ENCODE measurements at places on chromosomes 5 and 9.

GRCh38 chr9:132230605-132231004 is 68.7 kb downstream of the NTNG2 start:
- no peak for DNase-seq

GRCh38 chr9:108761655-108762347 is 94.0 kb downstream of the ACTL7B start:
- DNase-seq: peak; percentile 83

DNA sequence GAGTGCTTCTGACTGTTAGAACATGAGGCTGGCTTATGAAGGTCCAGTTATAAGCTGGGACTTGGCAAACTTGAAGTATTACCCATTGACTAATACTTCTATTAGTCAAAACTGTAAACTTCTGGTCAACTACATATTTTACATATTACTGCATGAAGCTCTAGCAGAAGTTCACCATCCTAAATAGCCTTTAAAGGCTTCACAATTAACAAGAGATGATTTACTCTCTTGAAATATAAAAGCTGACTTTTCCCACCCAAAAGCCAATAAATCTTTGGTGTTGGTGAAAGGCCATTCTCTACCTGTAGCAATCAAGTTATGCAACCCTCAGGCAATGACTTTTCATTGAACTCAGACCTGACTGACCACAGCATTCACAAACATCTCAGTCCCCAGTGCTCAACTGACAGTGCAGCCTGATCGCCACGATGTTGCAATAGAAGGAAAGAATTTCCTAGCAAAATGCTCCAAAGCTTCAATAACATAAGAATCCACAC is 345.6 kb downstream of the EBF1 start:
- DNase-seq: no peak

DNA sequence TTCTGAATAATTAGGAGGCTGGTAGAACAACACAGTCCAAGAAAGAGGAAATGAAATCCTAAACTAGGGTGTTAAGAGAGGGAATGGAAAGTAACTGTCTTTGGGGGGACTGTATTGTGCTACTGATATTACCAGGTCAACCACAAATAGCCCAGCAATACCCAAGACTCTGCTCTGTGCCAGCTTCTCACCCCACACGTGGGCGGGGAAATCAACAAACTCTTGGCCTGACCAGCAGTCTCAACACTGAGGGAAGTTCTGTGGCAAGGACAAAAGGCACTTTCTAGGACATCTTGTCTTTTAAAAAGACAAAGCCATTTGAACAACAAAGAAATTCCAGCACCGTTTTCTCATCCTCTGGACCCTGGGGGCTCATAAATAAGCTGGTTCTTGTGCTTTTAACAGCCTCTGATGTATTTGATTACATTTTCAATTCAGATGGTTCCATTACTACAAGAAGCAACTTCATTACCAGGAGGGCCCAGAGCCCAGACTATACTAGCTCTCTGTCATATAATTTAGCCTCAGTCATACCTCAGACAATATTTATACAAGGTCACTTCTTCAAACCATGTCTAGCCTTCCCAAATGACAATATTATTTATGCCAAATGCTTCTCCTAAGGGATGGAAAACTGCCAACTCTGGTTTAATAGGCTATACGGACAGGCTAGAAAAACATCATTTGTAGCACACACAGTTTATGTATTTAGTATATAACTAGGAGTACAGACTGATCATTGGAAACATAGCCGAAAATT is 297.8 kb downstream of the CWC27 start:
- no peak for DNase-seq

DNA sequence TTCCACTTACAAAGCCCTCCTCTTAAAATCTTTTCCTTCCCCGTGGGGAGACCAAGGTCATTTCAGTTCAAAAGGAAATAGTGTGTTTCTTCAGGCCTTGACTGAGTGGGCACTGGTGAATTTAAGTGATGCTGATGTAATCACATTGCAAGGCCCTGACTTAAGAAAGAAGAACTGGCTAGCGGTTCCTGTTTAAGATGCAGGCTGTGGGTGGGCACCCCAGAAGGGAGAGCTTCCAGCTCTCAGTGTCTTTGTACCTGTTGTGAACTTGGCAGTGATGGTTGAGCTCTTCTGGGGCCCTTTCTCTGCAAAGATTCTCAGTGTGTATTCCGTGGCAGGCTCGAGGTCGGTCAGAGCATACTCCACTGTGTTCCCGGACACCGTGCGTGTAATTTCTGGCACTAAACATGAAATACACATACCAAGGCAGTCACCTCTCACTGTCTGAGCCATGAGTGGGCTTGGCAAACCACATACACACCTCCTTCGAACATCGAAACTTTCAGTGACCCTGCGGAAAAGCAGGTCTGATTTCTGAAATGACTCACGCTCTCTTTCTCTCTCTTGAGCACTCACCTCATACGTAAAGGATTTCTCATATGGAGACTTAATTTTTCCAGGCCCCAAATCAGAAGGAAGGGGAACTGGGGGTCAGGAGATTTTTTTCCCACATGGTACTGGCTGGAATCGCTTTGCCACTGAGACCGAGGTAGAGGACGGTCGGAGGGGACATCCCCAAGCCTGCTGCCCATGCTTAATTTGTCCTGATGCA is 81.9 kb downstream of the TNC start:
- DNase-seq: peak; percentile 41

- DNase-seq: no peak
Measured at GRCh38 chr5:127762412-127762811, 59.2 kb downstream of the CCDC192 start.

DNA sequence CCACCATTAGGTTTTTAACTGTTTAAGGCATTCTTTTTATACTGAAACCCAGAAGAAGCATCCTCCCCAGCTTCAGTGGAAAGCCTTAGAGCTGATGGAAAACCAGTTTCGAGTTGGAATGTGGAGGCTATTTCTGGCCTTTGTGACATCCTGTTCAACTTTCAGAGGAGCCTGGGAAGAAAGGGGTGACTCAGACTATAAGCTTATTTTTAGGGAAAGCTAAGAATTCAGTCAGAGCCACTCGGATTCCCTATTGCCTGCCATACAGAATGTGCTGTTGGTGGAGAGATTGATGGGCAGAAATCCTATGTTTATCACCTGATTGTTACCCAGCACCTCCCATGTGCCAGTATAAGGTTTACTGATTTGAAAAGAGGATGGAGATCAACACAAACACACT is 19.8 kb downstream of the PALM2AKAP2 start:
- no peak for DNase-seq

DNA sequence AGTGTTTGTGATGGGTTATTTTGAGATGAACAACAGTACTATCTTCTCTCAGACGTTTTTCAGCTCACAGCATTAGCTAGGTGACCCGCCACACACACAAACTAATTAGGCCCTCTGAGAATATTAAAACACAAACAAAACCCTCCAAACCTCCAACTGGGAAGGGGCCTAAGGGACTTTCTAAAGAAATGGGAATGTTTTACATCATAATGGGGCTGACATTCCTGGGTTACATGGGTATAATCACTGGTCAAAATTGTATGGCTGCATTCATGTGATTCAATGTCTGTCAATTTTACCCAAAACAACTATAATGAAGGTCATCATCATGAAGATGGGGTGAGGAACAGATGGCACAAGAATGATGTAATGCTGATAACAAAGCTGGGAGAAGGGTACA is 59.6 kb downstream of the SPTLC1 start:
- no peak for DNase-seq

- no peak for DNase-seq
Measured at GRCh38 chr5:138942861-138943260, 67.7 kb upstream of the LRRTM2 start.

- no peak for DNase-seq
Measured at GRCh38 chr5:132557478-132558172, 848 bp downstream of the RAD50 start.

- DNase-seq: no peak
Measured at GRCh38 chr5:55988979-55989638, 5.7 kb downstream of the IL6ST start.

DNA sequence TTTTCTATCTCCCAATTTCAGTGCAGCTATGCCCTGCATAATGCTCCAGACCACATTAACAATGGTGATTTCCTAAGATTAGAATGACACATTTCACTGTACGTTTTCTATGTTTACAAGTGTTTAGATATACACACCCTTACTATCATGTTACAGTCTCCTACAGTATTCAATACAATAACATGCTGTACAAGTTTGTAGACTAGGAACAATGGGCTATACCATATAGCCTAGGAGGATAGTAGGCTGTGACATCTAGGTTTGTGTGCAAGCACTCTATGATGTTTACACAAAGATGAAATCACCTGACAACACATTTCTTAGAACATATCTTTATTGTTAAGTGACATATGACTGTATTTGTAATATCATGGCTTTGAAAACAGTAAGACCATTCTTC is 1435.6 kb upstream of the NUDT12 start:
- DNase-seq: no peak

DNA sequence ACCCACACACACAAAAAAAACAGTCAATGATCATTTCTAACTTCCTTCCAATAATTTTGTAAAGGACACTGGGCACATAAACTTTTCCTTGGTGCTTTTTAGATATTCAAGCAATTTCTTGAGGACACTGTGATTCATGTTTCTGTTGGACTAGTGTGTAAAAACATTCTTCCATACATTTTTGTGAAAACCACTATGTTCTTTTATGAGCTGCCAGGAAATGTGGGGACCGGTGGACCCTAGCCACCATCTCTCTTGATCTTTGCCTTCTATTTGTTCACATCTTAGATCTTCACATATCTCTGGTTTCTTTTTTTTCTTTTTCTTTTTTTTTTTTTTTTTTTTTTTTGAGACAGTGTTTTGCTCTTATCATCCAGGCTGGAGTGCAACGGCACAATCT is 287.4 kb downstream of the GLIS3 start:
- no peak for DNase-seq

GRCh38 chr9:81560851-81561732 is 128.3 kb downstream of the TLE1 start:
- DNase-seq: no peak

DNA sequence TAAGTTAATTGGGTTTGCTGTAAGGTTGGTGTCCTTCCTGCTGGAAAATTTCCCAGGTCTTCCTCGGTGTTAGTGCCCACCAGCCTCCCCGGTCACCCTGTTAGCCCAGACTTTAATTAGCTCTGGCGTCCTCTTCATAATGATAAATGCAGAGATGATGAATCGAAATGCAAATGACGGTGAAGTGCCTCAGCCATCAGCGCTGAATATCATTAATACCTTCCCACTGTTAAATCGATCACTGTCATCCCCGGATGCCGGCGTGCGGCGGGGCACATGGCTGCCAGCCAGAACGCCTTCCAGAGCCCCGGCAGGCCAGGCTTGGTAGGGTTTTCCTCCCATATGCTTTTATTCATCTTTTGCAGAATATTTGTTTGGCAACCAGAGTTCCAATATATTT is 204.5 kb downstream of the IRX2 start:
- no peak for DNase-seq

GRCh38 chr9:2291980-2292704 is 277.0 kb downstream of the SMARCA2 start:
- DNase-seq: peak; percentile 92

DNA sequence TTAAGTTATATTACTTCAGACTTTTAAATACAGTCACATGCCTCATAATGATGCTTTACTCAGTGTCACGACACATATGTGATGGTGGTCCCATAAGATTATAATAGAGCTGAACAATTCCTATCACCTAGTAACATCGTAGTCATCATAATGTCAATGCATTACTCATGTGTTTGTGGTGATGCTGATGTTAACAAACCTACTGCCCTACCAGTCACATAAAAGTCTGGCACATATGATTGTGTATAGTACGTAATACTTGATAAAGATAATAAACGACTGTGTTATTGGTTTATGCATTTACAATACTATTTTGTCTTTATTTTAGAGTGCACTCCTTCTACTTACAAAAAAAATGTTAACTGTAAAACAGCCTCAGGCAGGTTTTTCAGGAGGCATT is 103.7 kb downstream of the PAM start:
- DNase-seq: no peak

GRCh38 chr9:16668734-16669295 is 201.7 kb downstream of the BNC2 start:
- DNase-seq: no peak

DNA sequence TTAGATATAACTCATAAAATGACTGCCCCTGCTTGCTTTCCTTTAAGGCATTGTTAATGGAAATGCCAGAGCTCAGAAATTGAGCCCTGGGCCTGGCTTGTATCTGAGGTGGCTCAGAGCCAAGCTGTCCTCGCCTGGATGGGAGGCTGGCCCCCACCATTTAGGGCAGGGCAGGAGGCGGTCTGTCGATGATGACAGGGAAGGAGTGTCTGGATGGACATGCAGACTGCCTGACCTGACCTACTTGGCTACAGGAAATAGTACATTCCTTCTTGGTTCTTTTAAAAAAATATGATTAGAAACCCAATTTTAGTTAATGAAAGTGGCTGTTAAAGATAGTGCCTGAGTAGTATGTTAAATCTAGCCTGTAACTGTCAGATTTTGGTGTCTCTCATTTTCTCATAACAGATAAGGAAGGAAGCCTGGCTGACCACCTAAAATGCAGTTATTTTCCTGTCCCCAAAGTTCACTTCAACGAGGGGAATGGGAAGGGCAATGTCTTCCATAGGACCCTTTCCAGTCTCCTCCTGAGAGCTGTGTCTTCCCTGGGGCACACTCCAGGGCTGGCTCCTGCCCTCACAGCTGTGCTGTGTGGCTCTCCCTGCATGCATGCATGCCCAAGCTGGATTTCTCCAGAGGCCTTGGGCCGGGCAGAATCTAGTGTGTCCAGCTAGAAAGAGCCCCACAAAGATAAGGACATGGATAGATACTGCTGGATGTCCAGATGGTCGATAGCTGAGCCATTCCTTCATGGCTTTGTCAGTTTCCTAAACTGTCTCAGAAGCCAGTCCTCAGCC is 42.3 kb downstream of the MACROH2A1 start:
- peak; percentile 73 for DNase-seq

DNA sequence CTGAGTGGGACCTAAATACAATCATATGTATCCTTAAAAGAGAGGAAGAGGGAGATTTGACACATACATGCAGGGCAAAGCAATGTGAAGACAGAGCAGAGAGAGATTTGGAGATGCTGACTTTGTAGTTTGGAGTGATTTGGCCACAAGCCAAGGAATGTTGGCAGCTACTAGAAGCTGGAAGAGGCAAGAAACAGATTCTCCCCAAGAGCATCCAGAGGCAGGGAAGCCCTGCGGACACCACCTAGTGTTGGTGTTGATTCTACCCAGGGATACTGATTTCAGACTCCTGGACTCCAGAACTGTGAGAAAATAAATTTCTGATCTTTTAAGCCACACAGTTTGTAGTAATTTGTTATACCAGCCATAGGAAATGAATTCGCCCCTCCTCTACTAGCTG is 64.9 kb upstream of the OSMR start:
- DNase-seq: peak; percentile 76

- DNase-seq: no peak
Measured at GRCh38 chr9:14183001-14183400, 130.9 kb downstream of the NFIB start.

All from tongue (tissue), 3 donors.